ENCODE measurements at places on chromosomes 1 and 21. TPM values are rescaled to one million over a fixed set of nuclear protein-coding genes. Genes with fewer than 3 reads are reported as not detected.

The C4BPB gene
- total RNA-seq, result not detected

DNA sequence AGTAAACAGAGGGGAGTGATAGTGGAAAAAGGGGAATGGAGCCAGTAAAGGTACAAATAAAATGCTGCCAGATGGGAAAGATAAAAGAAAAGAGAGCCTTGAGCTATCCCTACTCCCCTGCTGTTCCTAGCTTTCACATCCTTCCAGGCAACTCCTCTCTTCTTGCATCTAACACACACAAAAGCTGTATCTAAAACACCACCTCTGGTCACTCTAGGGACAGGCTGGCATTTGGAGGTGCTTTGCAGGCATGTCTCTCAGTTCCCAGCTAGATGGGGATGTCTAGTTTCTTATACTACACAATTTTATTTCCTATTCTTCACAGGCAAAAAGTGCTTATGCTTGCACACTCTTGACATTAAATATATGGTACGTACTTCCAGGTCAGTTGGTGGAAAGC, 185.1 kb upstream of the ST6GALNAC5 start:
- H3K4me3 ChIP-seq, result no peak overlapping the region
- H3K27me3 ChIP-seq, result no peaks in the 10 kb centered on the region
- H3K27ac ChIP-seq, result no peak overlapping the region
- no peaks in the 10 kb centered on the region for H3K4me1 ChIP-seq
- H3K36me3 ChIP-seq, result no peaks in the 10 kb centered on the region

DNA sequence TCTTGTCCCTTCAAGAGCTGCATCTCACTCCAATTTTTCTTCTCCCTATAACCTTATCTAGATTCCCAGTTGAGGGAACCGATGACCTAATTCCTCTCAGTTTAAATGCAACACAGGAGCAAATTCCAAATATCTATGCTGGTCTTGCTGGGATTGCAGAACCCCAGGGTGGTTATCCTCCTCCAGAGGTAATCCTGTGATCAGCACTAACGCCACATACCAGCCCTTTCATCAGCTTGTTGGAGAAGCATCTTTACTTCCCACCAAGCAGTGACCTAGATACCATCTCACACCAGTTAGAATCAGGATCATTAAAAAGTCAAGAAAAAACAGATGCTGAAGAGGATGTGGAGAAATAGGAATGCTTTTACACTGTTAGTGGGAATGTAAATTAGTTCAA, 52.4 kb downstream of the SAMSN1 start:
- H3K27me3 ChIP-seq, result no peaks in the 10 kb centered on the region
- no peak for DNase-seq
- H3K27ac ChIP-seq, result no peak overlapping the region
- H3K4me1 ChIP-seq, result no peaks in the 10 kb centered on the region

DNA sequence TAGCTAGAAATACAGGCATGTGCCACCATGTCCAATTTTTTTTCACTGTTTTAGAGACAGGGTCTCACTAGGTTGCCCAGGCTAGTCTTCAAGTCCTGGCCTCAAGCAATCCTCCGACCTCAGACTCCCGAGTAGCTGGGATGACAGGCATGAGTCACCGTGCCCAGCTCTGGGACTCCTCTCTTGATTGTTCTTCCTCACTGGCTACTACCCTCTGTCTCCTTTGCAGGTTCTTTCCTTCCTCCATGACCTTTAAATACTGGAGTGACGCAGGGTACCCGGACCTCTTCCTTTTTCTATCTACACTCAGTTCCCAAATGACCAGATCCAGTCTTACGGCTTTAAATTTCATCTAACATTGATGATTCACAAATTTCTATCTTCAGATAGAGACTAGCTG, 34.9 kb downstream of the ASH1L start:
- no peaks in the 10 kb centered on the region for H3K36me3 ChIP-seq
- no peak for DNase-seq
- no peaks in the 10 kb centered on the region for H3K27me3 ChIP-seq
- H3K27ac ChIP-seq, result no peak overlapping the region

The SPRR2F gene
- not detected for total RNA-seq

DNA sequence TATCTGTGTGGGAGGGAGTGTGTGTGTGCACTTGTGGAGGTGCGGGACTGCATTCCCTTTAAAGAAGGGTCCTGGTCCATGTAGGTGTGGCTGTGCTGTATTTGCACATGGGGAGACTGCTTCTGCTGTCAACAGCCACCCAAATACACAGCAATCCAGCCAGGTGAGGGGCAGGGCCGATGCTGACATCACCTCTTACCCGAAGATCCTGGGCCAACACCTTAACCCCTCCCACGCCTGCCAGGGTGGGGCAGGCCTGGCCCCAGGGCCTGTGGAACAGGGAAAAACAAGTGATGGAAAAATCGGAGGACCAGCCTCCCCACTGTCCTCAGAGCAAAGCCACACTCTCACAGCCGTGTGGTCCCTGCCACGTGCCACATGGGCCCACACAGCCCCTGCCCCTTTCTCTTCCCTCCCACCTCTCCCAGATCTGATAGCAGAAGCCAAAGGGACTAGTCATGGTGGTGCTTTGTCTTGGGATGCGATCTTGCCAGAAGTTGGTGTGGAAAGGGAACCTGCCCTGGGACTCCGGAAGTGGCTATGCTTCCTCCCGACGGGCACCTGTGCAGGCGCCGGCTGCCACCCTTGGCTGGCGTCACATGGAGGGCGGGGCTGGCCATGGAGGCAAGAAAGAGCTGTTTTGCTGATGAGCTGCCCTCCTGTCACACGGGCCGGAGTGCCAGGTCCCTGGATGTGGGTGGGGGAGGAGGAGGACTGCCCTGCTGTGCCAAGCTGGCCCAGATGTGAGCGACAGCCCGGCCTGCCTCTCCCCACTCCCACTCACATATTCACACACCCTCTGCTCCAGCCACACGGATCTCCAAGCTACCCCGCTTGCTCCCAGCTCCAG, 7.8 kb upstream of the CASZ1 start:
- peak overlapping the region; percentile 38 for H3K27ac ChIP-seq
- H3K27me3 ChIP-seq, result no peaks in the 10 kb centered on the region
- no peaks in the 10 kb centered on the region for H3K36me3 ChIP-seq
- H3K4me3 ChIP-seq, result no peak overlapping the region

The LIN28A gene
- not detected for total RNA-seq

The PRDX6 gene
- total RNA-seq, result 134 TPM

GRCh38 chr1:213397638-213398037, 346.6 kb downstream of the RPS6KC1 start:
- no peaks in the 10 kb centered on the region for H3K27me3 ChIP-seq
- H3K4me1 ChIP-seq, result no peaks in the 10 kb centered on the region
- no peak overlapping the region for H3K27ac ChIP-seq
- no peaks in the 10 kb centered on the region for H3K36me3 ChIP-seq

The ADAR gene
- 102 TPM for total RNA-seq

DNA sequence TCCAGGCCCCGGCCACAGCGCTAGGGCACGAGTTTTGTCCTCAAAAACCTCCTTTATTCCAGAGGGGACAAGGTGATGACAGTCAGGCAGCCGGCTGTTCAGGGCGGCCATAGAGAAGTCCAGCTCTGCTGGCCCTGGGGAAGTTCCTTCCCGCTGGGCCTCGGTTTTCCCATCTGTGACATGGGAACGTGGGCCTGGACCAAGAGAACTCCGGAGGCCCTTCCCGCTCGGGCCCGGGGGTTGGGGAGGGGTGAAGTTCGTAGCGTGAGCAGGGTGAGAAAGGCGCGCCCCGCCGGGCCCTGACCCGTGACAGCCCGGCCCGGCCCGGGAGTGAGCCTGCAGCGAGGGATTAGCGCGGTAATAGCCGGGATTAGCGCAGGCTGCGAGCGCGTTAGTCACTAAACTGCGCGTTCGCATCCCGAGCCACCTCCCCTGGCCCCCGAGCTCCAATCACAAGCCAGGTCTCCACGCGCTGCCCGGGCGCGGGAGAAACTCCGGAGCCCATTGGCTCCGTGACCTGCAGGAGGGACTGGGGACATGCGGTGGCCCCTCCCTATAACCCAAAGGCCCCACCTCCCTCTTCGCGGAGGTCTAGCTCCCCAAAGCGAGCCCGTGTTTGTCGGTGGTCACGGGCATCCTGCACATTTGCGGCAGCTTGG, 29.8 kb upstream of the PADI2 start:
- no peaks in the 10 kb centered on the region for H3K4me1 ChIP-seq
- H3K36me3 ChIP-seq, result no peaks in the 10 kb centered on the region
- H3K27me3 ChIP-seq, result no peaks in the 10 kb centered on the region
- no peak for DNase-seq
- no peak overlapping the region for H3K4me3 ChIP-seq
